Stimulated activated CD8-positive, alpha-beta memory T cell treated with anti-CD3 and anti-CD28 coated beads, Interleukin-7, amount 100 ng/mL, for 1 hour (primary cell): ENCODE measurements at places on chromosomes 4 and X.

DNA sequence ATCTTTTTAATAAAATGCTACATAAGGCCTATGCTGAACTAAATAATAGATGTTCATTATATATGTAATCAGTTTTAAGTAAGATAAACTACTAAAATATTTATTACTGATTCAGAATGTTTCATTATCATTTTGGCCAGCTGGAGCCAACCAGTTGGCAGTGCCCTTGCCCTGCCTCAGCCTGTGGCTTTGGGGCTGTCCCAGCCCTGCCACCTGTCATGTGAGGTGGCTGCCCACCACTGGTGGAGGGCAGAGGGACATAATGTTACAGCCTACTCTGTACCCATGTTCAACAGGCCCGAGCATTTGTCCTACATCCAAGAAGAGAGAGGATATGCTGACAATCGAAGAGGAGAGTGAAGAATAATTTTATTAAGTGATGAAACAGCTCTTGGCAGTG is 422.2 kb downstream of the SPIN4 start:
- DNase-seq, result no peak

- no peak for DNase-seq
Measured at GRCh38 chr4:26557164-26557563, 26.7 kb upstream of the TBC1D19 start.

DNA sequence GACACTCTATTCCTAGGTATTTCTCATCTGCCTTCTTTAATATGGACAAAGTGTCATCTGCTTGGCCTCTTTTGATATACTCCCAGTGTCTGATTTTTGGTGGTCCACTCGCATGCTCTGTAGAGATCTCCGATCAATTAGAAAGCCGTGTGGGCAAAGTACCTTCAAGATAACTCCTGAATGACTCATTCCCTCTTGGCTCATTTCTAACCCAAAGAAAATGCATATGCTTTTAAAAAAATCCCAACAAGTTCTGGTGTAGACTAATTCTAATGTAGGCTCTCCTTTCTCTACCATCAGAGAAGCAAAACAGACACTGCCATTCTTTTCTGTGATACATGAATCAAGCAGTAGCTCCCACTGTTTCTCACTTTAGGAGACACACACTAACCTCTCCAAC is 714.9 kb upstream of the ADGRL3 start:
- no peak for DNase-seq

DNA sequence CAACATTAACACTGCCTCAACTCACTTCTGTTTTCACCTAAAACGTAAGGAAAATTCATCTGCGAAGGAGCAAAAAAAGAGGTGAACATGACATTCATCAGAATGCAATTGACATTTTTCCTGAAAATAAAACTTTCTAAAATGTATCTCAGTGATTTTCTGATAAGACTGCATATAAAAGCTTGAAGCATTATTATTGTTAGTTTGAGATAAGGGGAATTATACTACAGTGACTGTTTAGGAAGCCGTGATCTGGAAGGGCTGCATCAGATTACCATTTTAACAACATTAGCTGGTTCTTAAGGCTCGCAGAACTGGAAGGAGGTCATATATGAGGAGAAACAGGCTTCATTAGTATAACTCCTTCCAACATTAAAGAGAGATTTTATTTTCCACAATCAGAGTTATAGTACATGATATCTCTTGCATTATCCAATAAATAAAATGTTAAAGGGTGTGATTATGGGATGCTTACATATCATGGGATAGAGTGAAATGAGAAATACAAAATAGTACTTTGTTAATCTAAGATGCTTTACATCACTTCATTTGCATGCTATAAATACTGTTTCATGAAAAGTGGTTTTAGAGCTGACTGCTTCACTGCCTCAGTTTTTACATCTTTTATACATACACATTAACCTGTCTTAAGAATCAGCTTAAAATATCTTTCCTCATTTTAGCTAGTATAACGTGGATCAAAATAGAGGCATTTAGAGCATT is 1820.1 kb upstream of the TENM3 start:
- DNase-seq, result no peak

GRCh38 chr4:138892483-138893407 is 122.8 kb upstream of the NOCT start:
- no peak for DNase-seq

GRCh38 chr4:136078976-136079375 is 1453.3 kb downstream of the PCDH18 start:
- no peak for DNase-seq

GRCh38 chr4:99723612-99724011 is 66.0 kb upstream of the C4orf54 start:
- no peak for DNase-seq

DNA sequence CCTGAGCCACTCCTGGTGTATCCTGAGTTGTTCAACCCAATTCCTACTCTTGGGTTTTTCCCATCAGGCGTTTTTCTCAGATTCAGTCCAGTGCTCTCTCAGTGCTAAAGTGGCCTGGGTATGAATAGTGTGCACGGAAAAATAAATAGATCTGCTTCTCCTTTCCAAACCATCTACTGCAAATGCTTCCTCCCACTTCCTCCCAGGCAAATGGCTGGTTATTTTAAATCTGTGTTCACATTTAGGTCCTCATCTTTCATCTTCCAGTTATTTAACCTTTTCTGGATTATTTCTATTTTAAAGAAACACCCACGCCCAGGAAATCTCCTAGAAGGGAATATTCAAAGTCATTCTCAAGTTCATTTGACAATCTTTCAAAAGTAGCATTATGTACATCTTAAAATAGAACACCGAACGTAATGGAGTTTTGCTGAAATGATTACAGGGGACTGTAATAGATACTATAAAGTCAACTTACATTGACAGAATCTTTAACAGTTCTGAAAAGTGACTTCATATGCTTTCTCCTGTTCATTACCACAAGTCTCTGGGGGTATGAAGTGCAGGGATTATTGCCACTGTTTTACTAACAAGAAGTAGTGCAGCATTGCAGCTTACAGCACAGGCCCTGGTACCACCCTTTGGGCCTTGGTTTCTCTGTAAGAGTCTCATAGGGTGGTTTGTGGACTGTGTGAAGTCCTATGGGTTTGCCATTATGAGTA is 66.3 kb downstream of the MED28 start:
- DNase-seq, result no peak

- no peak for DNase-seq
Measured at GRCh38 chr4:81195475-81195874, 19.5 kb downstream of the PRKG2 start.

DNA sequence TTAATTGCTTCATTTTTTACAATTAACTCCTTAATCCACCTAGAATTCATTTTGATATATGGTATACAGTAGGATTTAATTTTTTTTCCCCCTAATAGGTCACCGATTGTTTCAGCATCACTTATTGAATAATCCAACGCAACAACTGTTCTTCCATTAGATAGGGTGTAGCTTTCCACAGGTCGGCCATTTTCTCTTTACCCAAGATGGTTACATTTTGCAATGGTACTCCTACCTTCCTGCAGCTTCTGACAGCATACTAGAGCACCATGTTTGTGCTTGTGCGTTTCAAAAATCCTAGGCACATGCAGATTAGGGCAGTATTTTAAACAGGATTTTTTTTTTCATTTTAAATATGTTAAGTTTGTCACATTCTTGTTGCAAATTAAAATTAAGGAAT is 2.3 kb downstream of the LINC00632 start:
- no peak for DNase-seq

DNA sequence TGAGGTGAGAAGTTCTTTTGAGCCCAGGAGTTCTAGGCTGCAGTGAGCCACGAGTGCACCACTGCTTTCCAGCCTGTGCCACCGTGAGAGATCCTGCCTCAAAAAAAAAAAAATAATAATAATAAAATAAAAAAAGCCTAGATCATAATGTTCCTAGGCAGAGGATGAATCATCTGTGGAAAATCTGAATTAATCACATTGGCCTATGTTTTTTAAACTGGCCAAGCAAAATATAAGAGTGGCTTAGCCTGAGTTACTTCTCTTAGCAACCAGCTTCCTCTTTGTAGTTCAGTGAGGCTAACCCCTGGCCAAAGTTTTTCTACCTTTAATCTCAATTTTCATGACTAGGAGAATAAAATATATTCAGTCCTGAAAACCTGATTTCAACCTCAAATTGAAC is 614.6 kb downstream of the PPP4R3C start:
- DNase-seq, result no peak

GRCh38 chrX:1874416-1874815 is 259.6 kb downstream of the ASMT start:
- DNase-seq, result no peak

- DNase-seq, result no peak
Measured at GRCh38 chrX:26442340-26442739, 226.4 kb downstream of the MAGEB5 start.

DNA sequence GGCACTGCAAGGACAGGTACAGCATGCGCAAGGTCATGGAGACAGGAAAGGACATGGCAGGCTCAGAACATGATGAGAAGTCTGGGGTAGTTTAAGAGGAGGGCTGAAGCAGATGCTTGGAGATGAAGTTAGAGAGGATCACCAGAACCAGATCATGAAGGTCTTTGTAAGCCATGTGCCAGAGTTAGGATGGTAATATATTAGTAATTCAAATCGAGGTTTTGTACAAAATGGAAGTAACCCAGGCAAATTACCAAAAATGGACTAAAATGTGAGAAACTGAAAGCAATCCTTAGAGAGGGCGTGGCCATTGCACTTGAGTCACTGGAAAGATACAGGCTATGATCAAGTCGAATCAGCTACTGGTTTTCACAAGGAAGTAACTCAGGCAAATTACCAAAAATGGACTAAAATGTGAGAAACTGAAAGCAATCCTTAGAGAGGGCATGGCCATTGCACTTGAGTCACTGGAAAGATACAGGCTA is 13.5 kb downstream of the RXFP1 start:
- no peak for DNase-seq

DNA sequence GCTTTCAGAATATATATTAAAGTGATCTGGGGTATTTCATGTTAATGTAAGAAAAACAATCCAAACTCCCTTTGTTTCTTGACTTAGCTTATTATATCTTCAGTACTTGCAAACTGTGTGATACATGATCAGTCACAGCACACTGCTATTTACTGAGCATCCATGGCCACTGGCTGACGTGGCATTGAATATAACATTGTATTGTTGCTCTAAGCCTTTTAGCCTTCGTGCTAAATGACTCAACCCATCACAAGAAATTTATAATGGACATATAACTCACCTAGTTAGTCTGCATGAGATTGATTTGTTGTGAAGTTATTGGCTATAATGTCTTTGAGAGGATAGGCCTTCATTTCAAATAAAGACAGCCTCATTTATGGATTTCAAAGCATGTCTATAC is 642.6 kb downstream of the IL1RAPL1 start:
- no peak for DNase-seq

DNA sequence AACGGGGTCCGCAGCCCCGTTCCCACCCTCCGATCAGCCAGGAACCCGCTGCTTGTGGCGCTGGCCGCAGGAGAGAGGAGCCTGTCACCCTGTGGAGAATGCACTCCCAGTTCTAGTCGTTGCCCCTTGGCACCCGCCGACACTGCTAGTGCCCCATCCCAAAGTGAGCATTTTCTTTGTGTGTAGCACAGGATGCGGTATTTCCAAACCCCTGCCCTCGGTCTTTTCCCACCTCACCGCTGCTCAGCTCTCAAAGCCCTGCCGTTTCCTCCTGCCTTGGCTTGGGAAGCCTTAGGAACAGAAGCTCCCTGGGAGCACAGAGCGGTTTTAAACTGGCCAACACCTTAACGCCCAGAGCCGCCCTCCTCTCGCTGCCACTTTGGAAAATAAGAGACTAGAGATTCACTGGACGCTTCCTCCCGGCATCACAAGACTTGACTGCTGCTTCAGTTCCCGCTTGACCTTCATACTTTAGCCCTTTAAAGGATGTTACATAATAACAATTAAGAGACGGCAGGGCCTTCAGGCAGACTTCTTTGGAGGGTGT is 772 bp downstream of the CYP4V2 start:
- no peak for DNase-seq

- no peak for DNase-seq
Measured at GRCh38 chr4:159250751-159251325, 148.0 kb downstream of the RAPGEF2 start.

DNA sequence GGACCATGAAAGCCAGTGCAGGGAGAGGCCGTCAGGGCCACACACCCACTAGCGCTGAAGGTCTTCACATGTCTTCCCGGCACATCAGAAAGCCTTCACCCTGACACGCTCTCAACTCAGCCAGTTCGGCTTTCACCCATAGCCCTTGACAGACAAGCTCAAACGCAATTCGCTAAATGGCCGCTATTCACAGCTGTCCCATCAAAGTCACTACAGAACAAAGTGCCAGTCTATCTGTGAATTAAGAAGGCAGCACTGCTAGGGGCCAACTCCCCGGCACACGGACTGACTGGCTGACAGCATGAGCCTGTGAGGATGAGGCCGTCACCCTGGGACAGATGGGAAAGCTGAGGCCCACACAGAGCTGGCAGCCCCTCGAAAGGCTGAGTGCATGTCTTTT is 45.7 kb downstream of the ACOX3 start:
- DNase-seq, result no peak

- no peak for DNase-seq
Measured at GRCh38 chr4:19832411-19832810, 419.3 kb upstream of the SLIT2 start.

GRCh38 chrX:115017455-115017854 is at the start of gene IL13RA2:
TSS of gene IL13RA2 (minus strand) at chrX:115017616. CDS start at chrX:115017269, 347 bp downstream.
- no peak for DNase-seq
